ENCODE measurements at places on chromosomes 16 and 17.

- DNase-seq: no peak
Measured at GRCh38 chr16:69366431-69366830, 14.8 kb upstream of the TMED6 start.

DNA sequence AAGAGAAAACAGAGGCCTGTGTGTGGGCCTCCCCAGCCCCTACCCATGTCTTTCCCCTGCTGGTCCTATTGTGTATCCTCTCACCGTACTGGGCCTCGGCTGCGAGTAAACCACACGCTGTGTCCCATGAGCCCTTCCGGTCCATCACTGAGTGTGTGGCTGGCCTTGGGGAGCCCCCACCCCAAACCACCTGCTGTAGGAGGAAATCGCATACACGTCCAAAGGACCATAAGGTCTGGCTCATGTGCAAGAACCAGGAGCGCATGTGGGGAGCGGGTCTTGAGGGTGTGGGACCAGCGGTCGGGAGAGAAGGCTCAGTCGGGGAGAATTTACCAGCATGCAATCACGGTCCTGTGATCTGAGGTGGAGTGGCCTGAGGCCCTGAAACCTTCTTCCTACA lies 38.4 kb upstream of the DNAH17 start:
- no peak for DNase-seq

DNA sequence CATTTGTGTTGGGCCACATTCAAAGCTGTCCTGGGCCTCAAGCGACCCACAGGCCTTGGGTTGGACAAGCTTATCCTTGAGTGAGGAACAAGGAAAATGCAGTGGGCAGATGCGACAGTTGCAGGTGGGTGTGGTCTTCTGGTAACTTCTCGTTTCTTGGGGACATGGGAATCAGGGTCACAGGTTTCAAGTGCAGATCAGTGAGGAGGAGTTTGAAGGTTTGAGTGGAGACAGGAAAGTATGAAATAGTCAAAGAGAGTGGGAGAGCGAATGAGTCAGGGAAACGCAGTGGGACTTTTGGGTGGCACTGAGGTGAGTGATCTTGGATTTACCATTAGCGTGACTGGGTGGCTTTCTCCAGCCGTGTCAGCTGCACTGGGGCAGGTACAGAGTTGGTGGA lies 15.4 kb upstream of the CCL22 start:
- no peak for DNase-seq

GRCh38 chr17:65441053-65441605 lies 120.3 kb downstream of the AXIN2 start:
- no peak for DNase-seq

DNA sequence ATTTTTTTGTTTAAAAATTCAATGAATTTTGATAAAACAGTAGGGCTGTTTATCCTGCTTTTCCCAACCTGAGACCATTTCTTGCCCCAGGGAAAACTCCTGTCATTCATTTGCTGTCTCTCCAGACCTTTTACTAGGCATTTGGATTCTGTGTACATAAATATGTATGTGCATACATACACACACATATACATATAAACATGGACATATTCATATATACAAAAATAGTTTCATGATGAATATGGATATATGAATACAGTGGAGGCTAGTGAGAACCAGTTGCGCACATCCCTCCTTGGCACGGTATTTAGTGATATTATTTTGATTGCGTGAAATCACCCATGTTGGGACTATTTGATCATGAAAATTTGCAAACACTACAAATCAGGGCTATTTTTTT lies 269.9 kb downstream of the BCAS3 start:
- DNase-seq: no peak

Measured in NCI-H82 (cell line).